CD4-positive, alpha-beta T cell treated with Interleukin-6 at 100 ng/mL for 8 hours (primary cell): ENCODE measurements at places on chromosomes 2 and 18.

- no peak for DNase-seq
Measured at GRCh38 chr18:7870855-7871254, 303.7 kb downstream of the PTPRM start.

GRCh38 chr2:64975232-64975821 is 13.9 kb upstream of the SLC1A4 start:
- DNase-seq = no peak

- no peak for DNase-seq
Measured at GRCh38 chr2:112811841-112812306, 24.7 kb downstream of the IL1B start.

GRCh38 chr2:208251098-208251497 is 3.8 kb downstream of the IDH1 start:
- DNase-seq = no peak

DNA sequence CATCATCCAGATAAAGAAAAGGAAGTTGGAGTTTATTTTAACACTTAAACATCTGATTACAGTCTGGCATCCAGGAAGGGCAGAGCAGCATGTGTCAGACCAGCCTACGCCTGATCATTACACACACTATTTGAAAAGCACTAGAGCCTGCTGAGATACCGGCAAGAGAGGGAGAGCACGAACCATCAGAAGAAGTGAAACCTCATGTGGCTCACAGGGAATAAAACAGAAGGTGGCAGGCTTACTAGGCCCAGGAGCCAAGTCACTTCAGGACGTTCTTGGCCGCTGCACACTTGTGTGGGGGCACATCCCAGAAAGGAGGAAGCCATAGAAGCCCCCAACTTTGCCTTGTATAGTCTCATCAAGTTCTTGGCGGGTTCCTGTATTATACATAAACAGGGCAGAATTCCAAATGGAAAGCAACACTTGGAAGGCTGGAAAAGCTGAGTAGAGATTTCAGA is 105.5 kb downstream of the UGGT1 start:
- no peak for DNase-seq

GRCh38 chr2:3572620-3573019 is 2.4 kb upstream of the RPS7 start:
- no peak for DNase-seq

DNA sequence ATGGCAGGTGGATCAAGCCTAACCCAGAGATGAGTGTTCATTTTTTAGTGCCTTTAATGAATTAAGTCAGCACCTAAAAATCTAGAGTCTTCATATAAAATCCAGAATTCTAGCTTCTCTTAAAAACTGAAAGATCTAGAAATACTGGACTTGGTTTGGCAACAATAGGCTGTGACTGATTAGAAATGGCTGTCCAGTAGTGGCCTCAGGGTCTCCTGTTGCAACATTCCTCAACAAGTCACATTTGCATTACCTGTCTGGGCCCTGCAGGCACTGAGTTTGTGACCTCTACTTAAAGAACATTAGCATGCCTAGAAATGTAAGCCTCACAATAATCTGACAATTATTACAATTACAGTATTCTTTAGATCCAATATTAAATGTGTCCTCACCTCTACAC is 33.1 kb downstream of the MBD2 start:
- no peak for DNase-seq

GRCh38 chr2:149422991-149423338 is 92.6 kb downstream of the LYPD6 start:
- no peak for DNase-seq
